ENCODE measurements at places on chromosomes 11 and 22.
A peak's percentile ranks its signal among the peaks of the same experiment; 100 is the strongest.

DNA sequence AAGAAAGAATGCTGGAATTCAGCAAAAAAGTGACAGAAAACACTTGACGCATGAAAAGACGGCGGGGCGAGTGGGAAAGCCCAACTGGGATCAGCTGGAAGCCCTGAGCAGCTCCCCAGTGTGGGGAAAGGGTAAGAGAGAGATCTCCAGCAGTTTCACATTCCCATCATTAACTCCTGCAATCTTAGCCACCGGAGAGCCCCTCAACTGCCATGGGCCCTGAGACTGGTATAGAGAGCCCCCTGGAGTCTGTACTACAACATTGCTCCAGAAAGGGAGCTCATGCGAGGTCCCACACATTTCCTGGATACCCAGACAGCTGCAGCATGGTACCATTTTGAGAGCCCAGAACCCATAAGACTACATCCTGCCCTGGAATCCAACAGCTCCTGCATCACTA, 31.1 kb downstream of the MRGPRX4 start:
- peak; percentile 5 for DNase-seq

GRCh38 chr11:25198704-25199103, 701.9 kb downstream of the LUZP2 start:
- DNase-seq: no peak

DNA sequence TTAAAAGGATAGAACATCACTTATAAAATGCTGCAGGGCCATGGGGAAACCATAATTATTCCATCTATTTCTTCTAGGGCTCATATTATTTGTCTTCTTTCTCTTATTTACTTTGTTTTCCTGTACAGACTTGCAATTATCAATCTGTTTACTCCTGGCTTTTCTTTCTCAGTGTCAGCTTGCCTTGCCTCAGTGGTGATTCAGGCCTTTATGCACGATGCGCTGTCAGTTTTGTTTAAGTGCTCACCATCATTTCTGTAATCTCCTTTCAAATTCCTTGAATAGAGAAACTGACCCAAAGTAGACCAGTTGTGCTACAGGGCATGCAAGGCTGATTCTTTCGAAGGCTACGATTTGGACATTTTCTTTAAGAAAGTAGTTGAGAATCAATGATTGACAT, 4.7 kb downstream of the PDHX start:
- DNase-seq: no peak

DNA sequence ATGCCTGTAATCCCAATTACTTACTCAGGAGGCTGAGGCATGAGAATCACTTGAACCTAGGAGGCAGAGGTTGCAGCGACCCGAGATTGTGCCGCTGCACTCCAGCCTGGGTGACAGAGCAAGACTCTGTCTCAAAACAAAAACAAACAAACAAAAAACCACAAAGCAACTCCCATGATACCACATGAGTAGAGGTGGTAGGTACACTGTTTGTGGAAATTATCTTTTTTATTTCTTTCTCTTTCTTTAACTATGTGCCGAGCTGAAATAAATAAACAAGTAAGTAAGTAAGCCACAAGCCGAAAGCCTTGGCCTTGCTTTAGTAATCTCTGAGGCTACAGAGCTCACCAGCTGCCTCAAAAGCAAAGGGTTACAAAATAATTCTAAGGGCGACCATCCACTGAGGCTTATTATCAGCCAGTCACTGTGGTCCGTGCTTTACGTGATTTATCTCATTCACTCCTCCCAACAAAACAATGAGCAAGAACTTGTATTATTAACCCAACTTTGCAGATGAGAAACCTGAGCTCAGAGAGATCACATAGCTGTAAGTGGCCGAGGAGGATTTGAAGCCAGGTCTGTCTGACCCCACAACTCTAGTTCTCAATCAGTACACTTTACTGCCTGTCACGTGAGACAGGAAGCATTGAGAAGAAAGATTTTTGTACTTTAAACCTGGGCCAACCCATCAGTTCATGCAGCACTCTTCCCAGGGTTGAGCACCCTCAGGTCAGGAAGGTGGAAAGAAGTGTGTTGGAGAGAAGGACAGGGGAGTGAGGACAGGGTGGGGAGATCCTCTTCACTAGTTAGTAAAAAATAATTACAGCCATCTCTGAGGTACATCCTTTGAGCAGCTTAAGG, 69.8 kb upstream of the MTMR2 start:
- no peak for DNase-seq

- DNase-seq: peak; percentile 91
Measured at GRCh38 chr11:64846998-64847666, 2.7 kb upstream of the CDC42BPG start.

GRCh38 chr11:48074425-48075181, 94.2 kb downstream of the PTPRJ start:
- DNase-seq: no peak

DNA sequence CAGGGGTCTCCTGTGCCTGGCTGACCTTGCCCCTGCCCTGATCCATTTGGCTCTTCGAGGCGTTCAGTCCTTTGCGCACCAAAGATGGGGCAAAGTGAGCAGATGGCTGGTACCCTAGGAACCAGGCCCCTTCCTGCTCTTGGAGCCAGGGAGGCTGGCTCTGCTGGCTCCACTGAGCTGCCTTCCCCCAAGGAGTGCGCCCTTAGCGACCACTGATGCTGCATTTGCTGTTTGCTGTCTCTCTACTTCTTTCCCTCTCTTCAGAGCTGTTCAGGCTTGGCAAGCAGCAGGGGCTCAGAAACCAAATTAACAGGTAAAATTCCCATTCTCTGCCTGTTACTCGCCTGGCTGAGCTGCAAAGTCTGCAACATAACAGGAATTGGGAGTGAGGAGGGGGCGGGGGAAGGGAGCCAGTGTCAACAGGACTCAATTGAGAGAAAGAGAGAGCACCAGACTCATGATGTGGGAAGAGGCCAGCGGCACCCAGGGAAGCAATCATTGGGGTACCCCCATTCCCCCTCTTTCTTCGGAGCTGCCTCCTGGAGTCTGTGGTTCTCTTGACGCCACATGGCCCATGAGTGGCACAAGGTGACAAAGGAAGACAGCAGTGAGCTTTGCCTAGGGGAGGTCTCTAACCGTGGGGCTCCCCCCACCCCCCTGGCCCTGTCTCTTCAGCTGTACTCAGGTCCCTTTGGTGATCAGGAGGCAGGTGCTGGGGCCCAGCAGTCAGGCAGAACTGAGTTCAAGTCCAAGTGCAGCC, 102.3 kb downstream of the TP53I11 start:
- no peak for DNase-seq

- no peak for DNase-seq
Measured at GRCh38 chr22:49426098-49426497, 401.6 kb downstream of the BRD1 start.

All from COR-L47 (cell line).